NCI-H2029 (cell line): ENCODE measurements at places on chromosomes 5 and 9.

DNA sequence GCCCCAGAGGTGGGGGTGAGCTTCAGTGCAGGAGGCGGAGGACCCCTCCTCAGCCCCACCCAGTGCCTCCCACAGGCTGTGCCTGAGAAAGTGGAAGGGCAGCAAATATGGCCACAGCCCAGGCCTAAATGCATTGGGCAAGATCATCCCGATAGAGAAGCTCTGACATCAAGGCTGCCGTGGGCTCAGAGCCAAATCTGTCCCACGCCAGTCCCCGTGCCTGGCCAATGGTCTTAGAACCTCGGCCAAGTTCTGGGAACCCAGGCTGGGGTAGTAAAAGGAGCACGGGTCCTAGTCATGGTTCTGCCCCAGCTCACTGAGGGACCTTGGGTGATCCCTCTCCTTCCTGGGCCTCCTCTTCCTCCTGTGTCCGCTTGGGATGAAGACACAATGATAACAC, 27.7 kb upstream of the TNIP1 start:
- DNase-seq = no peak

GRCh38 chr9:117153021-117153420, 261.8 kb downstream of the ASTN2 start:
- no peak for DNase-seq

DNA sequence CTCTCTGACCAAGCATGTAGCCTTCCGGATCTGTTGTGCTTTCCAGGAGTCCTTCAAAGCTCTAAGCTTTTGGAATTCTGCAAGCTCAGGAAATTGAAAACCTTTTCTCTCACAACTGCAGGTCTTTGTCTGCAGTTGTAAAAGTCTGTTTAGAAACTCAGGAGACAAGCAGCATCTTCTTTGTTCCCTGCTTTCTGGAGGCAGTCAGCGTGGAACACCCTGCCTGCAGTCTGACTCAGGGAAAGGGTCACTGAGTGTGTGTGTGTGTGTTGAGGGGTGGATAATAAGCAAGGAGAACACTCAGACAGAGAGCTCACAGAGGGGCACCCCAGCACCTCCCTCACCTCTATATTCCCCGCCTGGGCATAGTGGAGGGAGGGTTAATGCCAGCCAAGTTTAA, 29.1 kb downstream of the KCNIP1 start:
- no peak for DNase-seq

DNA sequence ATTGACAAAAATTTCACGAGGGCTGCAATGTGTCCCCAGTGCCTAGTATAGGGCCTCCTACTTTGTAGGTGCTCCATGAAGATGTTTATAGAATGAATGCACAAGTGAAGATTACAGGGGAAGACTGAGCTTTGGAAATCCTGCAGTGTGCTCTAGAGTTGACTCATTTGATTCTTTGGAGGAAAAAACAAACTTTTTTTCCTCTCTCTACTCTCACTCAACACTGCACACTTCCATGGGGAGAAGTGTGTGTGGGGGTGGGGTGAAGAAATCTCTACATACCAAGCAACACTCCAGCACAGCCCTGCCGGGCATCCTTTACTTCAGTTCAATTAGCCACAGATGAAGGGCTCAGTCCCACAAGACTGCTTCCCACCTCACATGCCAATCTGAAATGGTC, 49.4 kb upstream of the KLF9 start:
- no peak for DNase-seq

DNA sequence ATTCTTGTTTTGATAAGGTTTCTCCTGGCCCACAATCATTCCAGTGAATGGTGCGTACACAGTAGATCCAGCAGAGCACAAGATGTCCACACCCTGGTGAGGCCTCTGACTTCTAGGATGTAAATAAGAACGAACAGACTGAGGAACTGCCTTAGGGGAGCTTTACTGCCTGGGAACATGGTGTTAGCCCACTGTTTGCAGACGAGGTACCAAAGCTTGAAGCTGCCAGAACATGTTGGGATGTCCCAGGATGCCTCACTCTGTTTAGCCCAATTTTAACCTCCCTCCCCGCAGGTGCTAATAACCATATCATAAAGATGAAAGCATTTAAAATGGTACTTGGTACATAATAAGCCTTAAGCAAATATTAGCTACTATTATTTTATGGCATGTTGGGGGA, 3.5 kb downstream of the LECT2 start:
- no peak for DNase-seq

DNA sequence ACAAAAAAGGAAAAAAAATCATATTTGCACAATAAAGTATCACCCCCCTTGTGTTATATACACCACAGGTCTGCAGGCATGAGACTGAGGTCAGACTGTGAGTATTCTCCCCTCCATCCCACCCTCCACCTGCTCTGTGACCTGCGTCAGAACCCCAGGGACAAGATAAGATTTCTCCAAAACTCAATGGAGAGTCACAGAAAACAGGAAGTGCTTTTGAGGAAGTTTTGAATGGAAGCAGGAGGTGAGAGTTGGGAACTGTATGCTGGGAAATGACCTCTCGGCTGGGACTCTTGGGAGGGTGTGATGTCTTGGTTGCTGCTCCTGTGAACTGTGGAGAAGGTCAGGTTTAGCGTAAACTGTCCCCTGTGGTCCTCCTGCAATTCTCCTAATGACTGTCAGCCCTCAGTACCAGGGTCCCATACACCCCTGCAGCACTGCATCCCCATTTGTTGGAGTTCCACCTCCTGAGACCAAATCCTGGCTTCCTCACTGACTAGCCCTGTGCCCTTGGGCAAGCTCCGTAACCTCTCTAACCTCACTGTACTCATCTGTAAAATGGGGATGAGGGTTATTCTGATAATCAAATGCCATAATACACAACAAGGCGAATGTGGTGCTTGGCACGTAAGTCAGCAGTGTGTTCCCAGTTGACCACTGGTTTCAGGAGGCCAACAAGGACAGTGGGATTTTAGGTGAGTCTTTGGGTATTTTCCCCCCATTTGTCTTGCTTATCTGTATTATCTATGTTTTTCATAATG, 6.9 kb upstream of the CTSL start:
- no peak for DNase-seq

- DNase-seq = no peak
Measured at GRCh38 chr5:82106756-82107155, 134.9 kb downstream of the ATG10 start.

DNA sequence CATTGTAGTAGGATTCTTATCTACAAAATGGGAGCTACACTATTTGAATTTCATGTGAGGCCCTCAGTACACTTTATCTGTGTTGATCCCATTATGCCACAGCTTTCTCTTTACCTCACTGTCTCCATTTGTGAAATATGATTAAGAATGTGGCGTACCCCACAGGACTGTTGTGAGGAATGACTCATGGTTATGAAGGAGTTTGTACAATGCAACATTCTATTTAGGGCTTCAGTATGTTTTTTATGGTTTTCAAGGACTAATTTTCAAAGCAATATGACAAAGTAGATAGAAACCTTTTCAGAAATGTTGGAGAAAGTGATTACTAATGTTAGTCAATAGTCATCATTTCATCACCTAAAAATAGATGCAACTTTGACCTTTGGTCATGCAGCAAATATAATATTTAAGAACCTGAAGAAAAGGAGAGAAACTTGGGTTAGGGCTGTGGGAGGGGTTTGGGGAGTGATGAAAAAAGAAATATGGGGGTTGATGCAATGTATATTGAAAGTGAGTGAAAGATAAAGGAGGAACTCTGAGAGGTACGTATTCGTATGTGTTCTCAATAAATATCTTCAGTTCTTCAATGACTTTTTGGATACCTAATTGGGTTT, 53.7 kb upstream of the PIP5K1B start:
- DNase-seq = no peak

DNA sequence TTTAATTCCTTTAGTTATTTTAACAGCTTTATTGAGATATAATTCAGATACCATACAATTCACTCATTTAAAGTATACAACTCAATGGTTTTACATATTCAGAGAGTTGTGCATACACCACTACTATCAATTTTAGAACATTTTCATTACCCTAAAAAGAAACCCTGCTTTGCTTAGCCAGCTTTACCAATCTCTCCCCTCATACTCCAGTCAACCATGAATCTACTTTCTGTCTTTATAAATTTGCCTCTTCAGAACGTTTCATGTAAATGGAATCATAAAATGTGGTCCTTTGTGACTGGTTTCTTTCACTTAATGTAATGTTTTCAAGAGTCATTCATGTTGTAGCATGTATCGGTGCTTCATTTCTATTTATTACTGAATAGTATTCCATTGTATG, 24.9 kb downstream of the NIM1K start:
- no peak for DNase-seq

DNA sequence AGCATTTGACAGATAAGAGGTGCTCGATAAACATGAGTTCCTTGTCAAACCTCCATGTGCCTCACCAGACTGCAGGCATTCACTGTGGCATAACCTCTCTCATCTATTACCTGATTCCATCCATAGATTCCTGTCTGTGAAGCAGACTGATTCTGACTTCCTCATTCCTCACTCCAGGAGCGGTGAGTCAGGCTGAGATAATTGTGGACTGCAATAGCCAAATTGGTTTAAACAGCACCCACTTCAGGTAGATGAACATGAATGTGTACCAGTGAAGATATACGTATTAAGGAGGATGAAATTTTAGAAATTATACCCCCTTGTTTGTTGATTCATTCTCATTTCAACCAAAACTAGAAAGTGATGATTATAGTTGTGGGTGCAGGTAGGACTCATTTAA, 391.2 kb downstream of the HINT1 start:
- no peak for DNase-seq

DNA sequence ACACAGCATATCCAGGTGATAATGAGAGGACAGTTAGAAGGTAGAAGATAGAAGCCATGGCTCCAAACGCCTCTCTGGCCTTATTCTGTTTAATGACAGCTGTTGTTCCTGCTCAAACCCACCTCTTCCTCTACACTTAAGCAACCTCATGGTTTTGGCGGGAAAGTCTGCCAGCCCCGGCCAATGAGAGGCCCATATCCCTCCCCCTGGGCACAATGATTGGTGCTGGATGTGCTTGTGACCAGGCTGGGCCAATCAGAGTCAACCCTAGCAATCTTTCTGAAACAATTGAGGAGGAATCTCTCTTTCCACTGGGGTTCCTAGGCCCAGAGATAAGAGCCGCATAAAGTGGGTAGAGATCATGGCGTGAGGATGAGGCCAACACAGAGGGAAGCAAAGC, 4.8 kb upstream of the GFI1B start:
- no peak for DNase-seq

GRCh38 chr5:113446358-113446927, 11.7 kb upstream of the TSSK1B start:
- DNase-seq = no peak

DNA sequence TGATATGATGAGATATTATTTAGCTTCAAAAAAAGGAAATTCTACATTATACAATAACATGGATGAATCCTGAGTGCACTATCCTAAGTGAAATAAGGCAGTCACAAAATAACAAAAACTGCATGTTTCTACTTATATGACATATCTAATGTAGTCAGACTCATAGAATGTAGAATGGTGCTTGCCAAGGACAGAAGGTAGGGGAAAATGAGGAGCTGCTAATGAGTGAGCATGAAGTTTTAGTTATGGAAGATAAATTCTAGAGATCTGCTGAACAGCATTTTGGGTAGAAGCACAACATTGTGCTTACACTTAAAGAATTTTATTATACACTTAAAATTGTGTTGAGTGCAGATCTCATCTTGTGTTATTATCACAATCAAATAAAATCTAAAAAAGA, 812.4 kb downstream of the KCTD16 start:
- DNase-seq = no peak

DNA sequence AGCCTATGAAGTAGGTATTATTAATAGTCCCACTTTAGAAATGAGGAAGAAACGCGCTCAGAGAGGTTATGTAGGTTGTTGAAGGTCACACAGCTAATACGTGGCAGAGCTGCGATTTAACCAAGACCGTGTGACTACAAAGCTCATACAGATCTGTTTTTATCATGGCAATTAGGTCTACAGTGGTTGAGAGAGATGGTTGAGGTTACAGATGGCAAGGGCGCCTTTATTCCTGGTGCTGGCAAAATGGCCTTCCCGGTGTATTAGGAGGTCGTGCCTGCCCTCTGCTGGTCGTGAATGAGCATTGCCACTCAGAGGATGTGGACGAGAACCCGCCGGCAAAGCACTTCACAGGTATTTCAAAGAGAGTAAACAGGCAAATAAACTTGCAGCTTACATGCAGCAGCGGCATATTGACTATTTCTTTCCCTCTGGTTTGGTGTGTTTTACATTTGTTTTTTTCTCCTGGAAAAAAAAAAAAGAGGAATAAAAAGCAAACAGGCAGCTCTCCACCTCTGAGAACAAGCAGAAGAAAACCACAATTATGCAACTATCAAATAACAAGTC, 65.3 kb upstream of the EGFLAM start:
- peak; percentile 42 for DNase-seq

GRCh38 chr5:116757326-116757725, 182.7 kb upstream of the SEMA6A start:
- DNase-seq = no peak

DNA sequence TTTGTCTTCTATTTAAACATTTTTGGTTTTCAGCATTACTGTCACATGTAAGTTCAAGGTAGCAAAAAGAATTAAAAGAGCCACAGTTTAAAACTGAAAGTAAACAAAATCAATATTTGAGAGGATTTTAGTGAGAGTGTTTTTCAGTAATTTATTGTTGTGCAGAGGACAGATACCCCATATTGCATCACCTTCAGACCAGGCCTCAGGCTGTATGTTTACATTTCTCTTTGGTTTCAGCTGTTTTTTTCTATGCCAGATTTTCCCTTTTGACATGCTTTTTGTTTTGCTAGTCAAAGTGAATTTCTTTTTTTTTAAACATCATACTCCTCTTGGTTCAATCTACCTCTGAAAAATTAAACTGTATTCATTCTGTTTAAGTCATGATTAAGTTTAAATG, 47.2 kb downstream of the MAST4 start:
- DNase-seq = no peak

- DNase-seq = no peak
Measured at GRCh38 chr5:96150007-96150406, 188.4 kb upstream of the ELL2 start.

GRCh38 chr9:90965226-90966030, 163.8 kb downstream of the SYK start:
- DNase-seq = no peak

- DNase-seq = no peak
Measured at GRCh38 chr5:93574491-93575305, 6.3 kb downstream of the NR2F1-AS1 start.

DNA sequence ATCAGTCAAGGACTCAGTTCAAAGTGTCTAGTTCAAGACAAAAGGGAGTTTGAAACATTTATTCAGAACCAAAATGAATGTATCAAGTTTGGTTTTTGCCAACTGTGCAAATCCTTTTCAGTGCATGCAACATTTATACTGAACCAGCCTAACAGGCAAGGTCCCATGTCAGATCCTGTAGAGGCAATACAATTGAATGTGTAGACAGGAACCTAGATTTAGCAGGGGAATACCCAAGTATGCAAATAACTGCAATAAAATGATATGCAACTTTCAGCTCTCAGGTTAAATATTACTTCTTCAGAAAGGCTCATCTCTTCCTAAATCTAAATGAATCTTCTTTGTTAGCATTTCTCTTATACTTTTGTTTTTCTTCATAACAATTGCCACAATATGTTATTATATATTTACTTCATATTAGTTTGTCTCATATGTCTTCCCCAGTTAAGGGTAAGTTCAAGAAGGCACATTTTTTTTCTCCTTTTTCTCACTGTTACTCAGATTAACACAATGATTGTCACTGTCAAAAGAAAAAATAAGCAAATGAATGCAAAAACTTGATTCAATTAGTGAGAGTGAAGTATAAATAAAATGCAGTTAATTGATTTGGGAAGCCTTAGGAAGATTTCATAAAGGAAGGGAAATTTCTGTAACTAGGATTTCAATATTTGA, 163.9 kb upstream of the RASA1 start:
- DNase-seq = no peak
